ENCODE measurements at places on chromosomes 6 and 20.

- no peak for DNase-seq
Measured at GRCh38 chr6:149728499-149729234, 10.8 kb upstream of the LATS1 start.

DNA sequence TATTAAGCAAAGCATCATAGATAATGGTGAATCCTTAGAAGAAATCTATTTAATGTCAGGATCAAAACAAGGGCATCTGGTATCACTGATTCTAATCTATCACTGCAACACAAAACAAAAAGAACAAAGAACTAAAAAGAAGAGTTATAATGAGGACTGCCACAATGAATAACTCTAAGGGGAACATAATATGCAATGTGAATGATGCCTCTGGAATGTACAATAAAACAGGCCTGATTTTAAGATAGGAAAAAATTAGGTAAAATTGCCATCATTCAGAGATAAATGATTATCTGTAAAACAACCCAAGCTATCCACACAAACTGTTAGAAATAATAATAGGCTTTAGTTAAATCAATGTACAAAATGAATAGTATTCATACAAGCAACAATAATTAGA lies 936.7 kb upstream of the CITED2 start:
- no peak for DNase-seq

GRCh38 chr20:4613718-4614620 lies 107.7 kb upstream of the PRND start:
- DNase-seq, result peak; percentile 8

DNA sequence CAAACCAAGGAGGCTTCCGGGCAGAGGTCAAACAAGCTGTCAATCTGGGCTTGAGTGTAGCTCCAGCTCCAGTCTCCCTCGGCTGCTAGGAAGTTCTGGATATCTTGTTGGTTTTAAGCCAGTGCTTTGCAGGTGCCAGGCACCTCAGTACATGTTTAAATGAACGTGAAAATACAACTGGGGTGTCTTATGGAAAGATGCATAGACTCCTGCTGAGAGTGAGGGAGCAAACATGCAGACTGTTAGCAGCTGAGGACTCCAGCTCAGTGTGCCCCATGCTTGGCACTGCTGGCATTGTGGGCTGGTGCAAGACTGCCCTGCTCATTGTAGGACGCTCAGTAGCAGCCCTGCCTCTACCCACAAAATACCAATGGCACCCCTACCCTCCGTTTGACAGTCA lies 28.5 kb downstream of the ERMARD start:
- DNase-seq, result no peak

DNA sequence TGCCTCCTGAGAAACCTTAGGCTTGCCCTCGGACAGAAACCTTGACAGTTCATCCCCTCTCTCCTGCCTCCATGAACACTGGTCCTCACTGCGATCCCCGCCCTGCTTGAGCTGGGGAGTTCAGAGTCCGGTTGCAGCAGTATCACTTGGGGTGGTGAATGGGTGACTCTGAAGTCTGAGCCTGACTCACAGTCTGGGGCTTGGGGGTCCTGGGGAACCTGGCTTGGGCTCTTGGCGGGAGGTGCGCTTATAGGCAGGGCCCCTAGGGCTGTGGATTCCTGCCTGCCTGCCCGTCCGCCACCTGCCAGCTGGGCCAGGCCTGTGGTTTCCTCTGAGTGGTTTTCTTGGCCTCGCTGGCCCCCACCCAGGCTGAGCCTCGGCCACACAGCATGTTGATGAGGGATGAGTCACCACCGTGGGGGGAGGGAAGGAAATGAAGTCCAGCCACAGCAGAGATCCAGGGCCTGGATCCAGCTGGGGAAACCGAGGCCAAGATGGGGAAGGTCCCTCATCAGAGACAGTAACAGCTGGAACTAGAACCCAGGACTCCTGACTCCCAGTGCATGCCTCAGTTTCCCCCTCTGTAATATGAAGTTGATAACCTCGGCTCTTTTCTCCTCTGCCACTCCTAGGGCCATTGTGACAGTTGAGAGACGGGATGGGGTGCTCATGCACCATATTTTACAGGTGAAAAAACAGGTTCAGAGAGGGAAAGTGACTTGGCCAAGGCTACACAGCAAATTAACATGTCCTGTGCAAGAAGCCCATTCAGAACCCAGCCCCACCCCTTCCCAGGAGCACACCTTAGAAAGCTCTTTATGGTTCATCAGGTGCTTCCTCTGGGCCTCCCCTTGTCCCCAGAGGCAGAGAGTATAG lies 9.2 kb downstream of the FOXS1 start:
- no peak for DNase-seq

GRCh38 chr6:117706504-117706903 lies 31.2 kb downstream of the NUS1 start:
- DNase-seq, result no peak

GRCh38 chr6:33577106-33577535 lies 3.0 kb downstream of the BAK1 start:
- no peak for DNase-seq

DNA sequence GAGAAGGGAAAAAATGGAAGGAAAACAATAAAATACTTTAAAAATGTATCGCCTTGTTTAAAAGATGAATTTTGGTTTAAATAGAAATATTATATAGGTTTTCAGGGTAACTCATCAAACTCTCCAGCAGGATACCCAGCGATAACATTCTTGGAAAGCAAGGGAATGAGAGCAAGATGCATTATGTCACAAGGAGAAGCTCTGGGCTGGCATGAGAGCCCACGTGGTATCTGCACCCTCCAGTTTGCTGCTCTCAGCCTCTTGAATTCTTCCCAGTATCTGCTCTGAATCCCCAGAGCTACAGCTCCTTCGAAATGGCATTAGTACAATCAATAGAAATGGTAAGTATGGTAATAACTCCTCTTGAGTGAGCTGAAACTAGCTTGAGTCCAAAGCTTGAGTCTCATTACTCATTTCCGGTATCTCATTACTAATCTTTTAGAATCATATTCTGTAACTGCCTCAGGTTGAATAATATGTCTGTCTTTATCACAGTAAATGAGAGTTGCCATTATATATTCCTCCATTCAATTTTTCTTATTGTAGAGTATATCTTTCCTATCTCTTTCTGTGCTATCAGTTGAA lies 4.9 kb upstream of the TMEM242 start:
- DNase-seq, result no peak

DNA sequence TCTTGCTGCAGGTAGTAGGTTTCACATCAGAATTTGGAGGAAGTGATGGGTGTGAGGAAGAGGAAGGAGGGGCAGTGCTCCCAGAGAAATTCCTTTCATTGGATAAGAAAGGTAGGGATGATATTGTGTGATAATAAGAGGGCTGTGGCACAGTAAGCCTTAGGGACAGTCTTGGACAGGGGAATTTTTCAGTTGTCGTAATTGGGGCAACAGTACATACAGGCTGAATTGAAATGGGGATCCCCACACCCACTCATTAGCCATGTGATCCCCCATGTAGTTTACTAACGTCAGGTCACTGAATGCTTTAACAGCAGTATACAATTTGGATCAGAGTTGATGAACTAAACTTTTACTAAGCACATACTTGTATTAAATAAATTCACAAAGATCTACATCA lies 79.4 kb downstream of the FOXO3 start:
- DNase-seq, result no peak

GRCh38 chr6:88705601-88706000 lies 257.8 kb downstream of the RNGTT start:
- no peak for DNase-seq

- no peak for DNase-seq
Measured at GRCh38 chr6:75268121-75268987, 16.2 kb downstream of the TMEM30A start.

DNA sequence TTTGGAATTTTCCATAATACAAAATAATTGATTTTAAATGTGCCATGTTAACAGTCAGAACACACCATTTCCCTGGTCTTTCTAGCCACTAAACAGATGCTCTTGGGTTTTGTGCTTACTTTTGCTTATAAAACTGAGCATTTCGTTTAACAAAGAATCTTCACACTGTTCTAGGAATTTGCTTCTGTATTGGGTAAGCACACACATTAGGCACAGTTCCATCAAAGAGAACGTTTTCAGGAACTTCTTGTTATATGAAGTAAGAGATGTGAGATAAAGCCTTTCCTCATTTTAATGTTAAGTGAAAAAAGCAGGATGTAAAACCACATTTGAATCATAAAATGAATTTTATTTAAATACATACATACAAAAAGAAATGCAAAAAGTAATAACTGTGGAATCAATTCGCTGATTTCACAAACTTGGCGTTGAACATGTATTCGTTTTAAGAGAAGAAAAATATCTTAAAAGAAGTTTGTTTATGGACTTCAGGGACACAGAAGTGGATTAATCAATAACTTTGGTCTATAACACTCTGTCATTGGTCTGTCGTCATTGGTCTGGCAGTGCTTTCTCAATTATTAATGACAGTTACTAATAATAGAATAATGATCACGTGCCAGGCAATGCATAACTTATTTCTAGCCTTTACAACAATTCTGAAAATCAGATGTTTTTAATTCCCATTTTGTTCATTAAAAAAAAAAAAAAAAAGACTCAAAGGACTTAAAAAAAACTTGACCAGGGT lies 199.9 kb upstream of the PRDM1 start:
- DNase-seq, result no peak

GRCh38 chr6:85678026-85678601 lies 35.4 kb upstream of the SYNCRIP start:
- DNase-seq, result no peak

GRCh38 chr6:101114703-101115102 lies 233.6 kb upstream of the ASCC3 start:
- peak; percentile 7 for DNase-seq

- no peak for DNase-seq
Measured at GRCh38 chr20:14264869-14265268, 72.5 kb downstream of the FLRT3 start.

Data from NCI-H1930 (cell line).